ENCODE measurements at places on chromosomes 6 and 20. TPM values are rescaled to one million over a fixed set of nuclear protein-coding genes. Genes with fewer than 3 reads are reported as not detected.

TTLL9 gene
- not detected for total RNA-seq

VPS16 gene
- total RNA-seq: 12.8 TPM

DLK2 gene
- total RNA-seq: not detected

CLVS2 gene
- not detected for total RNA-seq

OR2H2 gene
- total RNA-seq: not detected

TMEM239 gene
- not detected for total RNA-seq

ILRUN gene
- 89.8 TPM for total RNA-seq

MEP1A gene
- total RNA-seq: not detected

DEF6 gene
- total RNA-seq: 1.4 TPM

LRRN4 gene
- 36.7 TPM for total RNA-seq

KCNG1 gene
- 0.70 TPM for total RNA-seq

DNA sequence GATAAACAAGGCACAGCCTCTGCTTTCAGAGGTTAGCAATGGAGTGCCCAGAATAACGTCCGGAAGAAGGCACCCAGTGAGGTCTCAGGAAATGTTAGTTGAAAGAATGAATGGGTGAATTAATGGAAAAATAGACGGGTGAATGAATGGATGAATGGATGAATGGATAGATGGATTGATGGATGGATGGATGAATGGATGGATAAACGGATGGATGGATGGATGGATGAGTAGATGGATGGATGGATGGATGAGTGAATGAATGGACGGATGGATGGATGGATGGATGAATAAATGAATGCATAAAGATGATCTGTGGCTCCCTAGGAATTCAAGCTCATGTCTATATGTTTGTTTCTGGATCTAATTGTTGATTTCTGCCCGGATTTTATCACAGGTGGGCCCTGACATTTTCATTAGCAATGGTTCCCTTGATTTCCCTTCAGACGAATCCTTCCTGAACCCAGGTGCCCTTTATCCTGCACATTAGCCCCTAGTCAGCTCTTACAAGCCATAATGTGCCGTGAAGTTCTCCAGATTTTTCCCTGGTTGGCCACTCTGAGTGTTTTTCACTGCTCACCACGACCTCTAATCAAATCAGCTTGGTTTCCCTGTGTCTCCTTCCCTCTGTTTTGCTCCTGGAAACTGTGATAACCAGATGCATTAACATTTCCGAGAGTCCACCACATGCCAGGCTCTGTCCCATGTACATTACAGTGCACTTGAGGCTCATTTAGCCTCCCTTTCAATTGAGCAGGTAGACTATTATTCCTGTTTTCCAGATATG is 22.2 kb downstream of the TSHZ2 start:
- no peak for DNase-seq

GRCh38 chr20:24523661-24524060 is 54.2 kb downstream of the SYNDIG1 start:
- DNase-seq: no peak

GRCh38 chr6:162363757-162364156 is 363.8 kb downstream of the PRKN start:
- DNase-seq: no peak

GRCh38 chr20:57278457-57278856 is 12.0 kb upstream of the BMP7 start:
- no peak for DNase-seq

DNA sequence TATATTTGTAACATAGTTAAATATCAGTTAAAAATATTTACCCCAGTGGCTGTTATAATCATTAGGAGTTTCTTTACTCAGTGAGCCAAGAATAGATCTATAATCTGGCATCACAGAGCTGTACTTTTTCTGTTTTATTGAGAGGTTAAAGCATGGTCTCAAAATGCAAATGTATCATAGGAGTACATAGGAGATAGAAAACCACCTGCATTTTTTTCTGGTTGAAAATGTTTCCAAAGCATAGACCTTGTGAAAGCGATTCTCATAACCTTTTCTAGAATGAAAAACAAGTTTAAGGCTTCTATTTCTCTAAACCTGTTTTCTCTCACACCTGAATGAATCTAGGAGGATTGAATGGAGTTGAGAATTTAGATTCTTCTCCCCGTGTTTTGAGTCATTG is 14.4 kb downstream of the KCNQ5 start:
- DNase-seq: no peak

GRCh38 chr20:16477632-16478031 is 95.6 kb downstream of the KIF16B start:
- no peak for DNase-seq

DNA sequence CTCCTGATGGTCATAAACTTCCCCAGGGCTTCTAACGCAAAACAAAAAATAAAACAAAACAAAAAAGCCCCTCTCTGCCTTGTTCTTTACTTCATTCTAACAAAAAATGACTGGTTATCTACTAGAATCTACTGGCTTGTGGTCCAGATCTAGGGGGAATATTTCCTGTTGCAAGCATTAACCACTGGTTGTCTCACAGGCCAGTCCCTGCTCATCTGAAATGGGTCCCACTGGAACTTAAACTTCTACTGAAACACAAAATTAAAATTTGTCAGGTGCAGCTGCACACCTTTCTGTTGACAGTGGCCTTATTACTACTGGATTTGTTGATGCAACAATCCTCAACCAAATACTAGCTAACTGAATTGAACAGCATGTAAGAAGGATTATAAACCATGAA is 5.5 kb downstream of the SIRPG start:
- no peak for DNase-seq

GRCh38 chr20:4435225-4435624 is 286.5 kb upstream of the PRND start:
- no peak for DNase-seq

- no peak for DNase-seq
Observed at GRCh38 chr6:81138236-81138635, 614.2 kb downstream of the TENT5A start.

DNA sequence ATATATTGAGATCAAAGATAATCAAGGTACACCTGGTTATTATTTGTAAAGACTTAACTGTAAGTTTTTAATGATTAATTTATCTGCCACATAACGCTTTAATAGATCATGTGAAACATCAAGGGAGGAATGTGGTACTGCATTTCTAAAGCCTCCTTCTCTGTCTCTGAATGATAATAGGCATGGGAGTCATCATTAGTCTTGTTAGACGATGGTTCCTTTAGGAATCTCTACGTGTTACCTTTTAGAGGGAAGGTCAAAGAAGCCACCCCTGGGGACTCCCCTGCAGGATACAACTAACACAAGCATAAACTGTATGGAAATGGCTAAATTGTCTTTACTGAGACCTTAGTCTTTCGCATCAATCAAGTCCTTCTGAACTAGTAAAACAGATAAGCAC is 173.6 kb upstream of the MCHR2 start:
- DNase-seq: no peak

DNA sequence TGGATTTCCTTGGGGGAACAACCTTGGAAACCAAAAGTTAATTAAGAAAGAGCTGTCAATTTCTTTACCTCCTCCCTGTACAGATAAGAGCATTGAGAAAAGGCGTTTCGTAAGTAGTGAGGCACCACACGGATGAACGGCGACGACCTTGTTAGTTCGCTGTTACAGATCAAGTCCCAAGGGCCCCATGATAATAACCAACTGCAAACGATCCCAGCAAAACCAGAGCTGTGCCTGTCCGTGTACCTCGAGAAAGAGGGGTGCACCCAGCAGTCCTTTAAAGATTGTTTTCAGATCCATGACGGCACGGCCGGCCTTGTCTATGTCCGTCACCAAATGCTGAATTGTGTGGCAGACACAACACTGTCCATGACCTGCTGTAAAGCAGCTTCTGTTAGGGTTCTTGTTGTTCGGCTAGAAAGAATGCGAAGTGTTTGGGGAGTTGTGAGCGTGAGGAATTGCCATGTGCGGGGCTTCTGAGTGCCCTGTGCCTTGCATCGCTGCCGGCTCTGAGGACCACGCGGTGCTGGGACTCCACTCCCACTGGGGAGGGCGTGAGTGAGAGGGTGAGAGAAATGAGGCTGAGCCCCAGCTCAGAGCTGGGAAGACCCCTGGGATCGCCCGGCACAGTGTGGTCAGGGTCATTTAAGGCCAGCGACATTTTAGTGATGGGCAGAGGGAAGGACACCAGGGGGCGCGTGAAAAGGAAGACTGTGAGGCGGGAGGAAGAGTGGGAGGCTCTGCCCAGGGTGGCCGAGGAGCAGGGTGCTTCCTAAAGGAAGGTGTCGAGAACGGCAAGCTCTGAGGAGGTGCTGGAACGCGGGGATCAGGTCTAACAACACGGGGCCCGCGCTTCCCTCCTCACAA is 136.8 kb upstream of the RPS6KA2 start:
- no peak for DNase-seq

DNA sequence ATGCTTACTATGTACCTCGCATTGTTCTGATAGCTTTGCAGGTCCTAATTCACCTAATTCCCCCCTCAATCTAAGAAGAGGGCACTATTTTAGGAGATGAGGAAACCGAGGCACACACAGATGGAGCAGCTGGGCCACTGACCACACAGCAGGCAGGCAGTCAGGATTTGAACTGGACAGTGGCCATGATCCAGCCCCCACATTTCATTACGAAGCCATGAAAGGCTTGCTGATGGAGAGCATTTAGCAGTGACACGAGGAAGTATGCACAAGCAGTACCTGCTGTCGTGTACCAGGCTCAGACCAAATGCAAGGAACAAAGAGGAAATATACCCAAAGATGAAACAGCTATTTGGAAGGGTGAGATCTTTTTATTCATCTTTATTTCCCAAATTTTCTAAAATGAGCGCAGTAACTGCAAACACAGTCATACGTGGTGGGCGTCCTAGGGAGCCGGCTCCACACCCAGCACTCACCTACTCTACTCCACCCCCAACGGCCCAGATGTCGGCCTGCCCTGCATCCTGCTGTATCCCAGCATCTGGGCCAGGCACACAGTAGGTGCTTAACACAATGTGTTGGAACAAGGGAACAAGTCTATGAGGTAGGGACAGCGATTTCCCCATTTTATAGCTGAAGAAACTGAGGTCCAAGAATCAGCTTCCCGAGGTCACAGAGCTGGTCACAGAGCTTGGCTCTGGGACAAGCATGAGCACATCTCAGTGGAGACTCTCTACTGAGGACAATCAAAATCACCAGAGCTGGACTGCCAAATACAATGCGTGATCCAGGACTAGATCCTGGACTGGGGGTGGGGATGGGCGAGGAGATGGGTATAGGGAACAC is 15.0 kb downstream of the PREX1 start:
- DNase-seq: no peak

DNA sequence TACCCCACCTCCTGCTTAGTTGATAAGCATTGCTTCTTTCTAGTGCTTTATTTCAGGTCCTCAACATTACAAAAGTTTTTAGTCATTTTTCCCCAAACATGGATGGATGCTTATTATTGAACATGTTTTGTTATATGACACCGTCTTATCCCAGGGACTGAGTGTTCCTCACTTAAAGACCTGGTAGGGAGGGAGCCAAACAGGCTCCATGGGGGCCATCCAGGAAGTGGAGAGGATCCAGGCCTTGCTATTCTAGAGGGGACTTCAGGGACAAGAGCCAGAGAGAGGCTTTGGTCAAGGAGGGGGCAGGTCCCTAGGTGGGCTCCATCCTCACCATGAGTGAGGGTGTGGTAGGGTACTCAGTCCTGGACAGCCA is 7.4 kb downstream of the SLC32A1 start:
- no peak for DNase-seq

DNA sequence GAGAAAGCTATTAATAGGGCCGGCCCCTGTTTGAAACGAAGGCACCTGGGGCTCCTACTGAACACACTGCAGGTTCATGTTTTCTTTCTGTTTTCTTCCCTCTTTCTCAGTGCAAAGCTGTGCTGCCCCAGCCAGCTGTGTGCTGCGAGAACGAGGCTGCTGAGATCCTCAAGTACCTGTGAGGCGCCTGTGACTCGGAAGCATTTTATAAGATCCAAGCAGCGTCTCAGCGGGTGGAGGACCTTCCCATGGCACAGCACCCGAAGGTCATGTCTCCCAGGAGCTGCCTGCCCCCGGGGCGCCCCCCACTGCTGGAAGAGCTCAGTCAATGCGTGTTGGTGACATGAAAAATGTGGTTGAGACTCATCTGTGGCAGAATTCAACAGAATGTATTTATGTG is 66.3 kb downstream of the SMOC2 start:
- no peak for DNase-seq

DNA sequence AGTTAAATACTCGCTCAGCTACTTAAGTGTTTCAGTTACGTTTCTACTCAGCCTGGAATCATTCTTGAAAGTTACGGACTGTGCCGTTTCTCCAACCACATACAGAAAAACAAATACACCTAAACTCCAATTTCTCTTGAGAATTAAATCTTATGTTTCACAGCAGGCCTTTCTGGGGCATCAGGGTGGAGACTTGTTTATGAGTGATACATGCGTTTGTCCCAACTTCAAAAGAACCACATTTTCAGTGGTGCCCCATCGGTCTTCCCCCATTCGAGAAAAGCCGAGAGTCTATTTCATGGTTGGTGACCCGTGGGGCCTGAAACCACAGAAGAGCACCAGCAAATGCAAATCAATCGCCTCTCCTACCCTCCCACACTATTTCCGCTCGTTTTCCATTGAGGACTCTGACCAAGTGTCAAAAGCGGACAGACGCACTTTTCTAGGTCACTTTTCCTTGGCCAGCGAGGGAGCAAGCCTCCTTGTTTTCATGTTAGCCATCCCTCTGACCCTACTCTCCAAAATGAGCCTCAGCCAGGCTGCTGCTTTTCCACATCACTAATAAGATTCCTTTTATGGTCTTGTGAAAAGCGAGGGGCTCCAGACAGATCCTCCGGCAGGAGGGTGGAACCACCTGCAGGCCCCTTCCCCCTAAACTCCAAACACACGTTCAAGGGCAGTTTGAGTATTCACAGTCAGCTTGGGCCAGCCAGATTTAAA is 3.1 kb downstream of the JAG1 start:
- no peak for DNase-seq

DNA sequence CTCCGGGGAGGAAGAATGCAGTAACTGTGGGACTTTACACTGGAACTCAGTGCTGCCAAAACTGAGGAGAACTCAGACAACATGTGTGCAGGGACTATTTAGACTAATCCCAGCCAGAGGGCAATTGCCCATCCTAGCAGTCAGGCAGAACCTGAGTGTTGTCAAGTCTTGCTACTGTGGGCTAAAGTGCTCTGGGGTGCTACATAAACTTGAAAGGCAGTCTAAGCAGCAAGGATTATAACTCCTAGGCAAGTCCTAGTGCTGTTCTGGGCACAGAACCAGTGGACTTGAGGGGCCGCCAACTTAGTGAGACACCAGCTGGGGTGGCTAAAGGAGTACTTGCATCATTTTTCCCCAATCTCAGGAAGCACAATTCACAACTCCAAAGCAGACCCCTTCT is 363.8 kb upstream of the PTCHD4 start:
- no peak for DNase-seq

- DNase-seq: no peak
Observed at GRCh38 chr6:163757520-163757919, 343.0 kb downstream of the QKI start.

DNA sequence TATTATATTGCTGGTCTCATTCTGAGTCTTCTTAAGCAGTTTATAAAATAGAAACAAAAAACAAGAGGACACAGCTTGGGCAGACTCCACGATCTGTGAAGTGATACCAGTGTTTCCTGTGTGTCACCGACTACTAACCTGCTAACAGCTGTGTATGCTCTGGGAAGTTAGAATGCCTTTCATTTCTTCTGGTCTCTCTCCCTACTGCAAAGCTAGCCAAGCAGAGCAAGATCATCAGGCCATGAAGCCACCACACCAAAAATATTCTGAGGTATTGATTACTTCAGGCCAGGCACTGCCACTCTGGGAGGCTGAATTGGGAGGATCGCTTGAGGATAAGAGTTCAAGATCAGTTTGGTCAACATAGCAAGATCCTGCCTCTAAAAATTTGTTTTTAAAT is 46.9 kb upstream of the SMIM29 start:
- DNase-seq: no peak
